ENCODE measurements at places on chromosomes 12 and 14. TPM values are rescaled to one million over a fixed set of nuclear protein-coding genes. Genes with fewer than 3 reads are reported as not detected.
A peak's percentile ranks its signal among the peaks of the same experiment; 100 is the strongest.

Gene PRB2
- polyA plus RNA-seq: not detected

DNA sequence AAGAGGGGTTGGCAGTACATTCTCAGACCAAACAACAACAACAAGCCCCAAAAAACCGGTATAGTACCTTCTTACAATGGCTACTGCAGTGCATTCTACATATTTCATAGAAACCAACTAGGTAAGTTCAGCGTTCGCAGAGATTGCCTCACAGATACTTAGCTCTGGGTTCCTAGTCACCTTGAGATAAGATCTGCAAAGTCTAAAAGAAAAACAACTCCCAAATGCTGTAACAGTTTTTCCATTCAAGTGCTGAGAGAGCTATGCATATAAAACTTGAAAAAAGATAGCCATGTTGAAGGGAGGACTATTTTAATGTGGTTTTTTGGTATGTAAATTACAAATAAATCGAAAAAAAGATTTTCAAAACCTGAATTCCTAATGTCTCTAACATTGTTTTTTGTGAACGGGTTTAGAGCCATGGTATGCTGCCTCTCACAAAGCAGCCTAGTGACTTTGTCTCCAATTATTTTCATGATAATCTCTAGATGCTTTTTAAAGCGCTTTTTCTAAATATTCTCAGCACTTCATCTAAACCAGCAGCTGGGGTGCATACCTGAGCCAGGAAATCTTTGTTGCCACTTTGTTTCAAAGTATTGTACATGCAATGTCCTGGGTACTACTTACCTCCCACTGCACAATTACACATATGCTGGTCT, 56.6 kb upstream of the CRACR2A start:
- no peak for DNase-seq

- no peak for DNase-seq
Observed at GRCh38 chr12:47218191-47218654, 138.5 kb upstream of the AMIGO2 start.

DNA sequence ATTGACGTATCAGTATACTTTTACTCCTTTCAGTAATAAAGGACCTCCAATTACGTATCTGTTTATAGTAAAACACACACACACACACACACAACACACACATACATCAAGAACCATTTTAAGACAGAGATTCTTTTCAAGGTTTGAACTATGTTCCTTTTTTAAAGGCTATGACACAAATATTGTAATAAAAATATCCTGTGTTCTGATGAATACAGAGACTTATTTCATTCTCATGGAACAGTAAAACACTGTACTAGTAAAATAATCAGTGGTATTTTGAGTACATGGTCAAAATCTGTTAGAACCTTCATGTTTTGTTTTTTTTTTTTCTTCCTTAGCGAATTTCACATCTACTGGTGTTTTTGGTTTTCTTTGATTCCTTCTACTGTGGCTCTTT, 7.6 kb downstream of the FLRT2 start:
- no peak for DNase-seq

- DNase-seq: peak; percentile 75
Observed at GRCh38 chr12:66107451-66107915, 23.1 kb downstream of the LLPH start.

Gene AGAP2
- polyA plus RNA-seq: 0.20 TPM

Gene ANO6
- polyA plus RNA-seq: 14.0 TPM
